Skeletal muscle cell (primary cell): ENCODE measurements at places on chromosomes 4 and X.

DNA sequence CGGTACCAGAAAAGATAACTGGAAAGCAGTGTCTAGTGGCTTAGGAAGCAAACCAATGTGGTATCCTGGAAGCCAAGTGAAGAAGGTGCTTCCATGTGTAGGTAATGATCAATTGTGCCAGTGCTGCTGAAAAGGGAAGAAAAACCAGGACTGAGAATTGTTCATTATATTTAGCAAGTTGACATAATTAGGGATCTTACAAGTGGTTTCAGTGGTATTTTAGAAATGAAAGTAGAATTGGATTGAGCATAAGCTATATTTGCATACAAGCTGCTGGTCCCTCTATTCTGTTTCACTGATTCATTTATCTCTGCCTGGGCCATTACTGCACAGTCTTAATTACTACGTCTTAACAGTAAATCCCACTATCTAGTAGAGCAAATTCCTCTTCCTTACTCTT, 32.3 kb downstream of the PRDM8 start:
- DNase-seq: no peak

DNA sequence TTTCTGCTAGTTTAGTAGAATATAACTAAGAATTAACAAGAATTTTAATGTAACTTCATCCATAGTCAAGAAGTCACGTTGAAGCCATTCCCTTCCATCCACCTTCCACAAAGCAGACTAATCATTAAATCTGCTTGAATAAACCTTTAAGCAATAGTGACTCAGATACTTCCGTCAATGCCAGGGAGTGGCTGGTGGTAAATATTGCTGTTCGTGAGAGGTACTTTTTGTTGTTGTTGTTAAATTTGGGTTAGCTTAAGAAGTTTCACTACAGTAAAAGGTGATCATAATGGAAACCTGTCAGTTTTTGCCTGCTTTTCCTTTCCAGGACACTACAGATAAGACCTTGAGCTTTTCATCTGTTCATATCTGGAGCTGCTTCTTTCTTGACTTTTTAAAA, 316.3 kb downstream of the TMA16 start:
- DNase-seq: no peak

DNA sequence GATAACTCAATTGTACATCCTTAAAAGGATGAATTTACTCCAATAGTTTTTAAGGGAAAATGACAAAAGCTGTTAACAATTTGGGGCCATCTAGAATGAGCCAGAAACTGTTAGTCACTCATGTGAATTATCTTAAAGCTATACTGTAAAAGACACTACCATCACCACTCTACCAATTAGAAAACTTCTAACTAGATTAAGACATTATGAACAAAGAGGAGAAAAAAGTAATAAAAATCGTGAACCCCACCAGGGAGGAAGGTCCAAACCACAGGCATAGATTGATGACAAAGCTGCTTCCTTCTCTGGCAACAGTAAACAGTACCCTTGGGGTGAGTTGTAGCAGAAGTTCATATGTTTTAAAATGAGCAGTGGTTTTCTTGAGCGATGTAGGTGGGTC, 106.1 kb downstream of the PDGFC start:
- DNase-seq: no peak

- peak; percentile 40 for DNase-seq
Observed at GRCh38 chr4:140213749-140214148, 59.8 kb upstream of the MAML3 start.

DNA sequence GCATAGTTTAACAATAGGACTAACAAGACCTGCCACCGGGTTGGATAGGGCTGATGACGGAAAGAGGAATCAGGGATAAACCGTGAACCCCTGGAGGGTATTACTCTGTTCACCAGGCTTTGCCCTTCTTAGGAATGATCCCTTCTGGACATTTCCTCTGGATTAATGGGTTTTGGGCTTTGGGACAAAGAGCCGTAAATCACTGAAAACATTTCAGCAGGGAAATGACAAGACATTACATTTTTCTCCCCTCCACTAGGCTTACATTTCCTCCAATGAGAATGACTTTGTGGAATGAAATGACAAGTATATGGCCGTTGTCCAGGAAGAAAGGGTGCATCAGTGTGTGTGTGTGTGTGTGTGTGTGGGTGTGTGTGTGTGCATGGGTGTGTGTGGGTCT, 25.9 kb upstream of the RBPJ start:
- DNase-seq: no peak

DNA sequence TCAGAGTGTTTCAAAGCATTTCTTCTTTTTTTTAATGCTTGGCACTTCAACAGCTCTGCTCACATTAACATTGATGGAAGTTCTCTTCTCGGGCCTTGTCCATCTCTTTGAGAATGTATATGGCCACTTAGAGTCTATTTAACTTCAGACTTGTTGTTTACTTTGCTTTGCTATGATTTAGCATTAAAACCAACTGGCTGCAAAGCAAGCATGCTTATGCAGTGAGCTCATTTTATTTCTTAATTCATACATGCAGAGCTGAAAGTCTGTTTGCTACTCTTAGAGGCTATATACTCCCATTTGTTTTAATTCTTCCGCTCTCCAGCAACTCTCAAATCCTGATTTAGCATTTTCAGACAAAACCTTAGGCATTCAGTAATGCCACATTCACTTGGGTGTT, 107.6 kb upstream of the PACRGL start:
- peak; percentile 26 for DNase-seq

DNA sequence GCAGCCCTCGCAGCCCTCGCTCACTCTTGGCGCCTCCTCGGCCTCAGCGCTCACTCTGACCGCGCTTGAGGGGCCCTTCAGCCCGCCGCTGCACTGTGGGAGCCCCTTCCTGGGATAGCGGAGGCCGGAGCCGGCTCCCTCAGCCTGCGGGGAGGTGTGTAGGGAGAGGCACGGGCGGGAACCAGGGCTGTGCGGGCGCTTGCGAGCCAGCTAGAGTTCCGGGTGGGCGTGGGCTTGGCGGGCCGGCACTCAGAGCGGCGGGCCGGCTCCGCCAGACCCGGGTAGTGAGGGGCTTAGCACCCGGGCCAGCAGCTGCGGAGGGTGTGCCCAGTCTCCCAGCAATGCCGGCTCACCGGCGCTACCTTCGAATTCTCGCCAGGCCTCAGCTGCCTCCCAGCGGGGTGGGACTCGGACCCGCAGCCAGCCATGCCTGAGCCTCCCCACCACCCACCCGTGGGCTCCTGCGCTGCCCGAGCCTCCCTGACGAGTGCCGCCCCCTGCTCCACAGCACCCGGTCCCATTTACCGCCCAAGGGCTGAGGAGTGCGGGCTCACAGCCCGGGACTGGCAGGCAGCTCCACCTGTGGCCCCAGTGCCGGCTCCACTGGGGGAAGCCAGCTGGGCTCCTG, 1.4 kb upstream of the AADAT start:
- no peak for DNase-seq

GRCh38 chr4:95439071-95439470, 109.7 kb downstream of the UNC5C start:
- DNase-seq: no peak

GRCh38 chr4:183182873-183183725, 84.0 kb downstream of the WWC2 start:
- DNase-seq: peak; percentile 62

DNA sequence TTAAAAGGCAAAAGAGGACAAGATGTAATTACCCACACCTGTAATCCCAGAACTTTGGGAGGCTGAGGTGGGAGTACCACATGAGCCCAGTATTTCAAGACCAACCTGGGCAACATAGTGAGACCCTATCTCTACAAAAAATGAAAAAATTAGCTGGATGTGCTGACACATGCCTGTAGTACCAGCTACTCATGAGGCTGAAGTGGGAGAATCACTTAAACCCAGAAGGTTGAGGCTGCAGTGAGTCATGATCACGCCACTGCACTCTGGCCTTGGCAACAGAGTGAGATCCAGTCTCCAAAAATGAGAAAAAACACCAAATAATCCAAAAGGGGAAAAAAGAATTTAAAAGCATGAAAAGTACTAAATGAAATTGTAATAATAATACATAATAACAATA, 30.8 kb downstream of the NR0B1 start:
- no peak for DNase-seq

- DNase-seq: no peak
Observed at GRCh38 chrX:133838761-133839676, 146.4 kb downstream of the GPC3 start.

DNA sequence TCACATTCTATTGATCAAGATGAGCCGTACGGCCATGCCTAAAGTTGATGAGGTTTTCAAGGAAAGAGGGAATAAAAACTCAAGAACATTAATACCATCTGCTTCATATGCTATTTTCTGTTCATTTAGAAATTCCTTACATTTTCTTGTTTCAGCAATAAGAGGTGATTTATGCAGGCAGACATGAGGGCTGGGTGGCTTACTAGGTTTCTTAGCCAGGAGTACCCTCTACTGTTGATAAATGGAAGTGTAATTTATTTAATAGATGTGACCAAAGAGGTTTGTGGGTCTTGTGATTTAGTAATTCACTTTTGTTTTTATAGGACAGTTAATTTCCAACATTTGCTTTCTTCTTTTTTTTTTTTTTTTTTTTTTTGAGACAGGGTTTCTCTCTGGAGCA, 6.4 kb upstream of the SMIM9 start:
- peak; percentile 16 for DNase-seq

GRCh38 chrX:40683245-40683644, 35.9 kb upstream of the CXorf38 start:
- no peak for DNase-seq

GRCh38 chr4:141654098-141654497, 17.7 kb downstream of the IL15 start:
- no peak for DNase-seq

- no peak for DNase-seq
Observed at GRCh38 chr4:26028133-26028792, 114.2 kb downstream of the SMIM20 start.

DNA sequence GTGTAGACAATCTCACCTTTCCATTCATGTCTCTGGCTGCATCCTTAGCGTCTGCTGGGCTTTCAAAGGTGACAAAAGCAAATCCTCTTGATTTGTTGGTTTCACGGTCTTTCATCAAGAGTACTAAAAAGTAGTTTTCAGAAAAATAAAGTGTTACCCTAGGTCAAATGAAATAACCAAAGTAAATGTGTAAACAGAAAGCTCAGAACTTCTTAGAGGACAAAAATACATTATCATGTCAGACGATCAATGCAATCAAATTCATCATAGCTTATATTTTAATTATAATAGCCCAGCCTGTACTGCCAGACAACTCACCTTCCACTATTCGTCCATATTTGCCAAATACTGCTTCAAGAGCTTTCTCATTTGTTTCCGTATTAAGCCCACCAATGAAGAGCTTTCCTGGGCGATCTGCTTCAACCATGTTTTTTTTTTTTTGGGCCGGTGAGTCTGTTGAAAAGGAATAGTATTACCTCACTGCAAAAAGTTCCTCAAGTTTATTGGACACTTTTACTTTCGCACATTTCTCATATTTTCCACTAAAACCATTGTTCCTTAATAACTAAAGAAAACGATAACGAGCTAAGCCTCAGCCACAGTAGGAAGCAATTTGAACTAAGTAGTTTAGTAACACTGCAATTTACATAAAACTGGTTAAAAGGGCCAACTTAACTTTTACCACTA, 1.4 kb downstream of the RBMX start:
- no peak for DNase-seq

DNA sequence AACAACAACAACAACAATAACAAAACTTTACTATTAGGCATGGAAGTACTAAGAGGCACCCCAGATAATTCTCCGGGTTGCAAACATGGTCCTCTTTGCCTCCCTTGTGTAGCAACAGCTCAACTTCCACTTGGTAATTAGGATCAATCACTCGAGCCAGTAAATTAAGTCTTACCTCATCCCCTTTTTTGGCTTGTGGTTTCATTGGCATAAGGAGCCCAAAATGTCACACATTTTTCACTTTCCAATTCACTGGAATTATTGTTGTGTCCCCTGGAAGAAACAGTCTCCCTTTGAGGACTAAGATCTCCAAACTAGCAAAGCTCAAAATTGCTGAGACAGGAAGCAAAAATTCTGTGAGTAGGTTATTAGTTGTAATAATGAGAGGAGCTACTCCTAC, 49.2 kb upstream of the HSD17B10 start:
- no peak for DNase-seq

GRCh38 chr4:93791570-93792195, 36.9 kb upstream of the ATOH1 start:
- no peak for DNase-seq

DNA sequence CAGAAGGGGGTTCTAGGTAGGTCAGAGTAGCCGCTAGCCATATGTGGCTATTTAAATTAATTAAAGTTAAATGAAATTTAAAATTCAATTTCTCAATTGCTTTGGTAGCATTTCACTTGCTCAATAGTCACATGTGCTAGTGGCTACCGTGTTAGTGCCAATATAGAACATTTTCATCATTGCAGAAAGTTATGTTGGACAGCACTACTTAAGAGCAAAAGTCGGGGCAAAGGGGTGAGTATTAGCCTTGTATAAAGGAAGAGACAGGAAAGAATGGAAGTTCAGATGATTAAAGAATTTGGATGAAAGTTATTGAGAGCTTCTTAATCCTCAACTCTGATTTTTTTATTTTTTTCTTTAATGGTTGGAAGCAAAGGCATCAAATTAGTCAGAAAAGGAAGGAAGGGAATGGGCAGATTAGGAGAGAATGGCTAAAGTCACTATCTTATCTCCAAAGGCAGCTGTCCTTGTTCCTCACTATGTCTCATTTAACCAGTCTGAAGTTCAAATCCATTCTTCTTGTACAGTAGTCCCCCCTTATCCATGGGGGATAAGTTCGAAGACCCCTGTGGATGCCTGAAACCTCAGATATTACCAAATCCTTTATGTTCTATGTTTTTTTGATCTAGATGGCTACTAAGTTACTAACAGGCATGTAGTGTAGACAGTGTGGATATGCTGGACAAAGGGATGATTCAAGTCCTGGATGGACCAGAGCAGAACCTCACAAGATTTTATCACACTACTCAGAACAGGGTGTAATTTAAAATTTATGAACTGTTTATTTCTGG, 22.9 kb downstream of the OCIAD1 start:
- DNase-seq: no peak

GRCh38 chr4:111618908-111619307, 526.3 kb upstream of the FAM241A start:
- DNase-seq: no peak

- no peak for DNase-seq
Observed at GRCh38 chr4:122706511-122706910, 26.0 kb upstream of the BBS12 start.

DNA sequence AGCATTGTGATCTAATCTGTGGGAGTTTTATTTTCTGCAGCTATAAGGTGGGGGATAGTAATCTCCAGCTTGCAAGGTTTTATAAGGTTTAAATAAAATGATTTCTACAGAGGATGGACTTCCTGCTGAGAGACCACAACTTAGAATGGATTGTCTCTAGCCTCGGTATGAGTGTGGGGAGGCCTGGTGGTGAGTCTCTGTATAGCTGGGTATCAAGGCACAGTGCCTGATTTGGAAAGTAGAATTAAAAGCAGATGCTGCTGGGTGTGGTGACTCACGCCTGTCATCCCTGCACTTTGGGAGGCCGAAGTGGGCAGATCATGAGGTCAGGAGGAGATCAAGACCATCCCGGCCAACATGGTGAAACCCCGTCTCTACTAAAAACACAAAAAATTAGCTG, 162.0 kb upstream of the GATB start:
- no peak for DNase-seq

DNA sequence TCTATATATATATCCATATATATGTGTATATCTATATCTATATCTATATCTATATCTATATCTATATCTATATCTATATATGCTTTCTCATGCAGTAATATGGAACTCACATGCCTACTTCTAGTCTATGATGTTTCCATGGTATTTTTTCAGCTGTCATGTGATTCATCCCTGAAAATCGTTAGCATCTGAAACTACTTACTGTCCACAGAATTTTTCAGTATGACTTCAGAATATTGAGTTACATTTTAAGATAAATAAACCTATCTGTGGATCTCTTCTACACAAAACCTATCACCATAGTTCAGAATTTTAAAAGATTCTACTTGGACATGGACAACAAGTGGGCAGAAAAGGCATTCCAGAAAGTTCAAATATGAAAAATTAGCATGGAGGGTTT, 855.1 kb upstream of the INTU start:
- no peak for DNase-seq
